Iris pigment epithelial cell (primary cell): ENCODE measurements at places on chromosomes 1 and 21.
A peak's percentile ranks its signal among the peaks of the same experiment; 100 is the strongest.

GRCh38 chr1:11813021-11813420 lies 7.0 kb downstream of the CLCN6 start:
- DNase-seq: no peak

DNA sequence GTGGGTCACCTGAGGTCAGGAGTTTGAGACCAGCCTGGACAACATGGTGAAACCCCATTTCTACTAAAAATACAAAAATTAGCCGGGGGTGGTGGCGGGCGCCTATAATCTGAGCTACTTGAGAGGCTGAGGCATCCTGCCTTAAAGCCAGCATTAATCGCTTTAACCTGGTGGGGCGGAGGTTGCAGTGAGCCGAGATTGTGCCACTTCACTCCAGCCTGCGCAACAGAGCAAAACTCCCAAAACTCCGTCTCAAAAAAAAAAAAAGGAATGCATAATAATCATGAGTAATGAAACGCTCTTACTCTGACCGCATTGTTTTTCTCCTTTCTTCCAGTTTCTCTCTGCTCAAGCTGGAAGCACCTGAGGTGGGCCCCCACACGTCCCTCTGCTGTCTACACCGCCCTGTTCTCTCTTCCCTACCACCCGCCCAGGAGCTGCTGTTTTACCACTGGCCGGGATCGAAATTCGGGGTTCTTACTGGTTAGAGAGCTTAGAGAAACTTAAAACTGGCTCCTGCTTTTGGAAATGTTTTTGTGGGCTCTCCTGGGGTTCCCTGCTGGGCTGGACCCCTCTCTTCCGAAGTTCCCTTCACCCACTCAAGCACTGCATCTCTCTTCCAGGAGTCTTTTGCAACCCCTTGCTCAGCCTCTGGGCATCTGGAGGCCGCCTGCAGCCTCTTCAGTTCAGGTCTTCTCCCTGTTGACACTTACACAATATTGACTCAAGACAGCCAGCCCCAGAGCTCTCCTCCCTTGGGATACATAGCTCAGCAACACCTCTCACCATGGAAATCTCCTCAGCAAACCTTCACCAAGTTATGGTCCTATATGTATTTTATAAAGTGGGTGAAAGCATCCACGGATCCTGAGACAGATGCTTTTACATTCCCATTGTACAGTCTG lies 62.5 kb downstream of the FAM163A start:
- no peak for DNase-seq

DNA sequence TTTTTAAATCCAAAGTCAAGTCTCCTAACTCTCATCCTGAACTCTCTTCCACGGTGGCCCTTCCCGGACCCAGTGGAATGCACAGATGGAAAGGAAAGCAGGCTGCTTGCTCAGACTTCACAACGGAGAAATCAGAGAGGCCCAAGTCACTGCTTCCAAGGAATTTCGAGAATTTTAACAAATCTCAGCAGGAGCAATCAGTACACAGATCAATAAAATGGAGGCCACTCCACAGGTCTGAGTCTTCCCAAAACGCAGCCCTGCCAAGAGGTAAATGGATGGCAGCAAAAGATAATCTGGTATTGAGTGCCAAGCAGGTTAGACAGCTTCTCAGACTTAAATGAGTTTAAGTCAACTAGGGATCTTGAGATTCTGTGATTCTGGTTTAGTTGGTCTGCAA lies 81.1 kb upstream of the TIAM1 start:
- no peak for DNase-seq

DNA sequence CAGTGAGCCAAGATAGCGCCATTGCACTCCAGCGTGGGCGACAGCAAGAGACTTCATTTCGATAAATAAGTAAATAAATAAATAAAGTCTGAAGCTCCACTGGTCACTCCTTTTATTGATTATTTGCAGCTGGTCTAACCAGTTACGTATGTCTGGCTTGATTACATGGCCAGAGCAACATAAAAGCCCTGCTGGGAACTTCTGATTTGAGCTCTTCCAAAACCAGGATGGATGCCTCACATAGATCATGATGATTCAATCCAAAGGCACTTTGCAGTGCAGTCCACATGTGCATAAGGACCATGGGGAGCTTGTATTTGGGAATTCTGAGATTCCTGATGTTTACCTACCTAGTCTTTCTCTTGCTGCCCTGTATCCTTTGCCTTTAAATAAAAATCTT lies 24.0 kb downstream of the NSUN4 start:
- peak; percentile 17 for DNase-seq

DNA sequence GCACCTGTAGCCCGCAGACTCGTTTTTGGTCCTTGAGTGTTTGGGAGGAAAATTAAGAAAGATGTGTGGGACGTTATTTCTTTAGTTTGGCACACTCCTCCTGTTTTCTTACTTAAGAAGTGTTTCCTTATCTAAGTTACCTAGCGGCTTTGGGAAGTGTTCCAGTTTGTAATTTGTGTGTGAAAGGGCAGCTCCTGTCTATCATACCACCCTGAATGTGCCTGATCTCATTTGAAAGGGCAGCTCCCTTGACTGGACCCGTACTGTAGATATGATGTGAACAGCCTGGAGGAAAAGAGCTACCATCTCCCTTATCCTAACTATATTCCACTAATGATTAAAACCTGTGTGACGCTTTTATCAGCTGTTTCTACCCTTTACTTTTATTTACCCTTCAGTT lies 314.3 kb downstream of the CHRM3 start:
- DNase-seq: no peak

- DNase-seq: no peak
These were observed 15.6 kb downstream of the CADM3 start for GRCh38 chr1:159187033-159187432.

DNA sequence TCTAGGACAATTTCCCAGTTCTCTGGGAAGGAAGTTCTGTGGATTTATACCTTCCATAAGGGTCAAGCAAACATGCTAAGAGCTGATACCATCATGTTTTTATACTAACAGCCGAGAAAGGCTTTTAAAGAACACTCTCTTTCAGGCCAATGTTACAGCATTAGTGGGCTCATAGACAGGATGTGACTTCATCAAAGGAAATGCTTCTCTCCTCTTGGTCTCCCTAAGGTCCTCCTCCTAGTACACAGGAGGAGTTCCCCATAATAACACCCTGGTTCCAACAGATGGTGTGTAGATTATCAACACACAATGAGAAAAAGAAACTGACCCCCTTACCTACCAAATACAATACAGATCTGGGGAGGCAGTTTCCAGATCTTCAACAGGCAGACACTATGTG lies 26.7 kb upstream of the GLIS1 start:
- peak; percentile 91 for DNase-seq

GRCh38 chr1:217526636-217527035 lies 104.3 kb downstream of the GPATCH2 start:
- no peak for DNase-seq

DNA sequence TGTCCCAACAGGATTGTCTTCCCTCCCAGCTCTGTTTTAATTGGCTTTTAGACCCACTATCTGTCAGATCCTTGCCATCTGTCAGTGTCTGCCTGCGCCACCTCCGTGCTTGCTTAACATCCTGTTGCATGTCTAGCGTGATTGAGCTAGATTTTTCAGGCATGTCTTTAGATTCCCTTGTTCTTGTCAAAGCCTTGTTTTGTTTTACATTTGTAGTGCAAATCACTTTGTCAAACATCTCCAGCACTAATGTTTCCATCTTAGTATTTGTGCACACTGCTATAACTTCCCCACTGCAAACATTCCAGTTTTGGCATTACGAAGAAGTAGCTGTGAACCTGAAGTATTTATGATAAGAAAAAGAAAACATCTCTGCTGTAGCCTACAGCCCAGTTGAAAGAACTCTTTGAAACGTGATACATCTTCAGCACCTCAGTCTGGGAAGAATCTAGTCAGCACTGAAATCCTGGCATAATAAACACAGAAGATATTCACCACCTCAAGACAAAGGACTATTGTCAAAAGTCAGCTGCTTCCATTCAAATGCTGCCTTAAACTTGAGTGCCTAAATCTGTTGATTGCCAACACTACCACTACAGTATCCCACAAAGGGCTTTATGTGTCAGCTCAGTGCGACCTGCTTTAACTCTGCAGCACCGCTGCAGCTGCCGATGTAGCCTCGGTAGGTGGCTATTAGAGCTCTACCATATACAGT lies 105.0 kb downstream of the FNBP1L start:
- DNase-seq: peak; percentile 87

DNA sequence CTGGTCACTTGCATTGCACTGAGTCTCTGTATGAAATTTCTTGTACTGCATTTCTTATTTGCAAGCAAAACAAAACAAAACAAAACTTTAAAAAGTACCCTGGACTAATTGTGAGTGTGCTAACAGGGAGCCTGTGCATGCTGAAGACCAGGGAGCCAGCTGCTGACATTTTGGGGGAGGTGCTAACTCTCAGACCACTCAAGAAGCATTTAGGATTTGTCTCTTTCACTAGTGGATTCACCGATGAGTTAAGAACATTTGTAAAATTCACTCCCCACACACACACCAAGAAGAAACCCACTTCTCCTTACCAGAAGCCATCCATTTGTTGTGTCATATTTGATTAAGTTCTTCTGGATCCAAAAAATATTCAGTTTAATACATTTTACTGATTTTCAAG lies 95.7 kb upstream of the C1orf105 start:
- DNase-seq: no peak

DNA sequence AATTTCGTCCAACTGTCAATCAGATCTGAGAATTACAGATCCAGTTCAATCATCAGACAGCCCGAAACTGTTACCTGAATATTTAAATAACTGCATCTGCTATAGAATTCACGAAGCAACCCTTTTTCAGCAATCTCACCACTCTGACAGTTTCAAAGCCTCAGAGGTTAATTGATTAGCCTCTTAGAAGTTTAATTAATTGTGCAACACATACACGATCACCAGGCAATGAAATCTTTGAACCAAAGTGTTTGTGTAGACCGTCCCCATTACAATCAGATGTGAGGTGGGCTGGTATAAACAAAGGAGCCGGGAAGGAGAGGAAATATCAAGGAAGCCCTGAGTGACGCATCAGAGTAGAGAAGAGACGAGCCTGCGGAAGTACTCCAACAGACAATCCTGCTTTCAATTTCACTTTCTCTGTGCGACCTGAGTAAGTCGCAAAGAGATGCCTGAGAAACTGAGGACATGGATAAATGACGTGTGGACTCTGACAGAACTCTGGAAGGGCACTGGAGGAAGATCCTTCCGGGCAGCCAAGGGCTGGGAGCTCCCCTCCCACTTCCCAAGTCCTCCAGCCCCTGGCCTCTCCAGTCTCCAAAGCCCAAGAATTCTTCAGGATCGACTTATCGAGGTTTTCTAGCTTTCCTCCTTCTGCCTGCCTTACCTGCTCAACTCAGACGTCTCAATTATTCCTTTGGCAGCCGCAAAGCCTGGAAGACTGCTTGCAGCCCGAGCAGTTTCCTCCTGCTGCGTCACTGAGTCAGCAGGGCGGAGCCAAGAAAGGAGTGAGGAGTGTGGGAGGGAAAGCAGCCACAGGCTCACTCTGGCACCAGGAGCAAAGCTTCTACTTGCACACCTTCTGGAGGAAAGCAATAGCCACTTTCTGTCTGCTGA lies at the start of gene RNASEL:
Gene RNASEL, minus strand, starts transcription at position 757 of the 897 bp plus-strand sequence. CDS start 2,450 bp downstream, outside the sequence.
- DNase-seq: peak; percentile 85

GRCh38 chr1:8010080-8010664 lies 15.9 kb downstream of the ERRFI1 start:
- peak; percentile 40 for DNase-seq

- peak; percentile 70 for DNase-seq
These were observed 19.5 kb downstream of the USP24 start for GRCh38 chr1:55195521-55196233.

GRCh38 chr1:33960188-33960895 lies 96.5 kb downstream of the HMGB4 start:
- DNase-seq: no peak

DNA sequence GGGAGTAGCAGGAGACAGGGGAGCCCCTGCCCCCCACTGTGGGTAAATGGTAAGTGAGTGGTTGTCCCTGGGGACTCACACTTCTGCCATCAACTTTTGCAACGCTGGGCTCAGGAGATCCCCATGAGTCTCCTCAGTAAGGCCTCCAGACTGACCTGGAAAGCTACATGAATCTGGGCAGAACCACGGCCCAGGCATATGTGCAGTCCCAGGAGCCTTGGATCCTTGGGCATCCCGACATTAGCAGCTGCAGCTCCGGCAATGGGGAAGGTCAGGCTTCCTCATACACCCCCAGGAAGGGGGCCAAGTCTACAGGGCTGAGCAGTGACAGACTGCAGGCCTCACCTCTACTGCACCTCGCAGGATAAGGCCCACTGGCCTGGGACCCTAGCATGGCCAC lies 868.7 kb upstream of the ADGRL4 start:
- no peak for DNase-seq

- peak; percentile 51 for DNase-seq
These were observed 148.0 kb downstream of the ZZZ3 start for GRCh38 chr1:77534456-77534855.

DNA sequence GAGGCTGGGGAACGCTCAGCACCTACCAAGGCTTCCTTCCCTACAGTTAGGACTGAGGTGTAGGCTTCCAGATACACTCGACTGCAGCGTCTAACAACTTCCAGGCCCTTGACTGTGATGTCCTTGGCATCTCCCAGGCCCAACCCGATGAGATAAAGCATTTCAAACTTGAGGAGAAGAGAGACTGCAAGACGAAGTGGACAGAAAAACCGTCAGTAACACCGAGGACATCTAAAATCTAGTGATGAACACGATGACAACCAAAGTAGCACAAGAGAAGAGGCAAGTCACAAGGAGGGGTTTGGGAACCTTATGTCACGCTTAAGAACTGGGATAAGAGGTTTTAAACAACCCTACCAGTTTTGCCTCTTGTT lies 314 bp downstream of the DPH5 start:
- DNase-seq: peak; percentile 37

DNA sequence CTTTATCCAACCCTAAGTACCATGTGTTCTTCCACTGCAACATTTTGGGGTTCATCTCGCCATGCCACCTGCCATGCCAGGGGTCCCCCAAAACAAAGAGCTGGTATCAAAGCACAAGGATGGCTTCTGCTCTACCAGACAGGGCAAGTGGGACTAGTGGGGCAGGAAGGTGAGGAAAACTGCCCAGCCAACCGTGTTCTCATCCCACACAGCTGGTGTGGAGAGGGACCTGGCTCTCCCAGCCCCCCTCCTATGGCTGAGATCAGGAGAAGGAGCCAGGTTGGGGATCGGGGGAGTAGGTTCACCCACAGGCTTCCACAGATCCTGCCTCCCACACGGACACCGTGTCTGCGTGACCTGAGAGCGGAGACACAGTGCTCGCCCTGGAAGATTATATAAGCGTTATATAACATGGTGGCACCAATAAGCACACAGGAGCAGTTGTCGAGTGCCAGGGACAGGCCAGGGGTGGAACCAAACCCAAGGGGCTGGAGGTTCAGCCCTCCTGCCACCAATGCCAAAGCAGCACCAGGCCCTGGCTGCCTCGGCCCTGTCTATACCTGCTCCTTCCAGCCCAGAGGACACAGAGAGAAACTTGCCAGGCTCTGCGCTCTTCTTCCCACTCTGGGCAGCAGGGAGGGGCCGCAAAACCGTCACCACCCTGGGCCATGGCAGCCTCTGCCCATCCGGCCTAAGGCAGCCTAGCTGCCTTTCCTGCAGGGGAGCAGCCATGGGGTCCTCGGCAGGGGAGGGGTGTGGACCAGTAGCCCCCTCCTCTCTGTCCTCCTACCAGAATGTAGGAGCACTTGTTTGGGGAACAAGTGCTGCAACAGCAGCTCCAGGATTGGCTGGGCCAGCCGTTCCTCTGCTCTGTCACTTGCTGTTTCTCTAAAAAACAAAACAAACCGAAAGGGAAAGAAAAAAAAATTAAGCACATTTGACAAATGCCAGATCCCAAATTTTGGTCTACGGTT lies 43.5 kb downstream of the CD34 start:
- DNase-seq: no peak

GRCh38 chr1:154746622-154747299 lies 123.3 kb downstream of the KCNN3 start:
- DNase-seq: no peak

- no peak for DNase-seq
These were observed 43.4 kb downstream of the URB1 start for GRCh38 chr21:32349333-32349944.
